ENCODE measurements at places on chromosomes 3 and 15. TPM values are rescaled to one million over a fixed set of nuclear protein-coding genes. Genes with fewer than 3 reads are reported as not detected.
A peak's percentile ranks its signal among the peaks of the same experiment; 100 is the strongest.

The CDC25A gene
- 1.5 TPM for polyA plus RNA-seq

The CSTA gene
- 5.3 TPM for polyA plus RNA-seq

DNA sequence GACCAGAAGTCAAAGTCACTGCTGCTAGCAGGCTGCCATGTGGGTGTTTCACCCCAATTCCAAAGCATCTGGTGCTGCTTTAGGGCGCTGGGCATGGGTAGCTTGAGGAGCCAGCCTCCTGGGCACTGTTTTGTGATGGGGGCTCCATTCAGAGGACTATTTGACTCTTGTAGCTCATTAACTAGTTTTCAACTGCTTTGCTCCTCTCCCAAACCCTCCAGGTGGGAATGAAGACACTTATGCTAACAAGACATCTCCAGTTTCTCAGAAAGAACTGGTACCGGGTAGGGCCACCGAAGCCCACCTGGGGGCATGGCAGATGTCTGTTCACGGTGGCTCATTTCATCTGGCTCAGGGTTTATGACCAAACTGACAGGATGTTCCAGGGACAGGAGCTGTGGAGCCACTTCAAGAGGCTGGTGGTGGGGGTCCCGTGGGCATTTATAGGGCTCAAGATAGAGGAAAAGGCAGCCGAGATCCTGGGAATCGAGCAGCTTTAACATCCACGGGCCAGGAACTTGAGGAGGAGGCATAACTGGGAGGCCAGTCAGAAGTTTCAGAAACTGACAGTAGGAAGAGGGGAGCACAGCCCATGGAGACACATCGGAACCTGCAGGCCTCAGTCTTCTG, 17.7 kb downstream of the AMOTL2 start:
- H3K27me3 ChIP-seq: no peaks in the 10 kb centered on the region
- H3K4me1 ChIP-seq: peaks cover 70% of the 10 kb centered on the region

The ERC2 gene
- not detected for polyA plus RNA-seq

The FBLN2 gene
- polyA plus RNA-seq: 468 TPM

DNA sequence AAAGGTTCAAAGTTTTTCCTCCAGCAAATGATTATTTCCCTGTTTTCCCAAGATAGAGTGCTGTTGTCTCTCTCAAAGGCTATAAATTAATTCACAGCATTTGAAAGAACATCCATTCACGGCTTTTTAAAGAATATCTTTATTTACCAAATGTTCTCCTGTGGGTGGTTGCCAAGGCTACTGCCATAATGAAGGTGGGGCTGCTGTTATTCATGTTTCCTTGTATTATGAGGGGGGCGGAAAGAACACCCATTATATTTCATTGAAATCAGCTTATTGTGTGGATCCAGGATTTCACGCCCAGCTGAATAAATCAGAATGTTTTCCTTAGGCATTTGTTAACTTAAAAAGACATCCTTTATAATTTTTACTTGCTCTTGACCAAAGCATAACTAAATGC, 10.1 kb downstream of the SRP14 start:
- H3K4me1 ChIP-seq: no peaks in the 10 kb centered on the region
- H3K36me3 ChIP-seq: peaks cover 70% of the 10 kb centered on the region
- no peak overlapping the region for H3K27ac ChIP-seq
- H3K27me3 ChIP-seq: no peaks in the 10 kb centered on the region
- no peak overlapping the region for H3K4me3 ChIP-seq
- no peak for DNase-seq

The CEMIP gene
- 134 TPM for polyA plus RNA-seq

The TNFSF10 gene
- polyA plus RNA-seq: not detected

GRCh38 chr3:30012941-30013543, 593.4 kb upstream of the TGFBR2 start:
- H3K4me1 ChIP-seq: 0 out of 2 replicates have a peak, but pooled peaks cover under 1% of the 10 kb centered on the region
- peak; percentile 81 for DNase-seq
- H3K4me3 ChIP-seq: no peak overlapping the region
- no peak overlapping the region for H3K27ac ChIP-seq
- no peaks in the 10 kb centered on the region for H3K27me3 ChIP-seq

The EFHB gene
- 1.3 TPM for polyA plus RNA-seq
